Upper lobe of right lung (tissue), 1 donor: ENCODE measurements at places on chromosomes 5 and 9. TPM values are rescaled to one million over a fixed set of nuclear protein-coding genes. Genes with fewer than 3 reads are reported as not detected.
A peak's percentile ranks its signal among the peaks of the same experiment; 100 is the strongest.

DNA sequence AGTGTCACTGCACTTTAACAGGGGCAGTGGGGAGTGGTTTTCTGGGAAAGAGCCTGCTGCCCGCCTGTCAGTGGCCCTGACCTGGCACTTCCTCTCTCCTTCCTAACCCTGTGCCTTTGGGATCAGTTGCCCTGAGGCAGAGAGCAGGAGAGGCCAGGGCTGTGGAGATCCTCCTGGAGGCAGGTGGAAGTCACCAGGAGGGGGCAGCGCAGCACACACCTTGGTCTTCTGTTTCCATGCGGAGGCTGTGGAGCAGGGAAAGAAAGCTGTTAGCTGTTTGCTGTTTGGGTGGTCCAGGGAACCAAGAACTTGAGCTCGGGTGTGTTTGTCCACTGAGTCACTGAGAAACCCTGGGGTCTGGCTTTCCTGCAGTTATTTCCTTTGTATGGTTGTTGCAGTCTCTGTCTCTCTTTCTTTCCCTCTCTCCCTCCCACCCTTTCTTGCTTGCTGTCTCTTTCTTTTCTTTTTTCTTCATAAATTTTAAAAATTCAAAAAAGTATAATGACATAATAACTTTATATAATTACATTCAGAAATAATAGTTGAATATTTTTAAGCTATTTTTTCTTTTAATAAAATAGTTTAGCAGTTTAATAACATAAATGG lies 28.1 kb downstream of the NTRK2 start:
- no peaks in the 10 kb centered on the region for H3K36me3 ChIP-seq
- DNase-seq, result peak; percentile 85
- H3K4me1 ChIP-seq, result no peaks in the 10 kb centered on the region
- H3K27me3 ChIP-seq, result no peaks in the 10 kb centered on the region
- no peak overlapping the region for H3K4me3 ChIP-seq

- no peaks in the 10 kb centered on the region for H3K27me3 ChIP-seq
- no peak overlapping the region for H3K27ac ChIP-seq
- no peaks in the 10 kb centered on the region for H3K4me1 ChIP-seq
These were observed 122.0 kb upstream of the RANBP3L start for GRCh38 chr5:36423578-36424307.

- no peaks in the 10 kb centered on the region for H3K4me1 ChIP-seq
- H3K27ac ChIP-seq, result no peak overlapping the region
- no peaks in the 10 kb centered on the region for H3K27me3 ChIP-seq
- peaks cover 26% of the 10 kb centered on the region for H3K36me3 ChIP-seq
- no peak overlapping the region for H3K4me3 ChIP-seq
These were observed 213.5 kb downstream of the FANCC start for GRCh38 chr9:95103871-95104580.

- H3K4me3 ChIP-seq, result no peak overlapping the region
- peak; percentile 35 for DNase-seq
These were observed 81.2 kb downstream of the CAMSAP1 start for GRCh38 chr9:135826188-135826545.

GRCh38 chr9:129283705-129284606 lies 105.9 kb upstream of the IER5L start:
- no peaks in the 10 kb centered on the region for H3K36me3 ChIP-seq
- H3K27ac ChIP-seq, result peak overlapping the region; percentile 77
- H3K4me1 ChIP-seq, result peaks cover 14% of the 10 kb centered on the region

DNA sequence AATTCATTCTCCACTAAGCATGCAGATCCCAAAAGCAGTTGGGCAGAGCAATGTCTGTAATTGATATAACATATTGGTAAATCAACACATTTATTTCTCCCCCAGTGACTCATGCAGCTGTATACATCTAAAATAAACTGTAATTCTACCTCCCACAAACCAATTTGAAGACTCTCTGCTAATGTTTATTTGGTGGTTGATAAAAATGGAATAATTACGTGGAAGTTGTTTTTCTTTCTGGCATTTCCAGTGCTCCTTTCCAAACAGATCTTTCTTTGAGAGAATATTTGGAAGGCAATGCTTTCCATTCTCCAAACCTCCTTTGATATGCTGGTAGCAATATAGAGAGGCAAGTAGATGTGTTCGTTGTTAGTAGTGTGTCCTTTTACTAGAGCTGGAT lies 194.7 kb downstream of the CHSY3 start:
- no peak for DNase-seq
- H3K27me3 ChIP-seq, result no peaks in the 10 kb centered on the region
- no peaks in the 10 kb centered on the region for H3K36me3 ChIP-seq
- no peak overlapping the region for H3K27ac ChIP-seq

- H3K36me3 ChIP-seq, result no peaks in the 10 kb centered on the region
- no peak overlapping the region for H3K27ac ChIP-seq
- no peak overlapping the region for H3K4me3 ChIP-seq
- H3K27me3 ChIP-seq, result no peaks in the 10 kb centered on the region
These were observed 376.1 kb downstream of the EFNA5 start for GRCh38 chr5:107294669-107295068.

Gene FAM221B
- total RNA-seq, result not detected

DNA sequence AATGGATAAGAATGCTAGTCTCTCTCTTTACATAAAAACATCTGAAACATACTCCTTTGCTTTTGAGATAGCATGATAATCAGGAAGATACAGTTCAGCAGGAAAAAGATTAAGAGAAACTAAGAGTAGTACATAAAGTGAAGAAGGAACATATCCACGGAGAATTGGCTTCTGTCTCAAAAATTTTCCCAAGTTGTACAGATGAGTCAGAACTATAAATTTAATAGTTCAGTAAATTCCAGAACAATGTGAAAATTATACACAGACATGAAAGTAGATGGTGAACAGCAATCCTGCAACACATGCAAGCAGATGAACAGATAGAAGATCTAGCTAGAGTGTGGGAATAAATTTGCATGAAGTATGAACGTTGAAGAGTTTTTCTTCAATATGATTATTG lies 691.4 kb upstream of the RIOK2 start:
- no peak overlapping the region for H3K27ac ChIP-seq
- H3K4me3 ChIP-seq, result no peak overlapping the region
- no peaks in the 10 kb centered on the region for H3K4me1 ChIP-seq
- H3K36me3 ChIP-seq, result no peaks in the 10 kb centered on the region
- no peak for DNase-seq

DNA sequence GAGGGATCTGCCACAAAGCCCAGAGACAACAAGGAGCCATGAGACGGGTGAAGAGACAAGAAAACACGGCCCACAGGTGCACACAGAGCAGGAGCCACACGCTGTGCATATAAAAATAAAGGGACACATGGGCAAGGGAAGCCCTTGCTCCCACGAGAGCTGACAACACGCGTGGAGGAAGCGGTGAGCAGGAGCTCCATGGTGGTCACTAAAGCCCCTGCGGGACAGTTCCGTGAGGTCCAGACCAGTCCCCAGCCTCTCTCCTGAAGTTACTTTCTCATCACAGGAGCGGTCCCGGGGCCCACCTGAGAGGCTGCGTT lies 90.7 kb downstream of the CAMSAP1 start:
- no peak overlapping the region for H3K27ac ChIP-seq
- peaks cover 94% of the 10 kb centered on the region for H3K36me3 ChIP-seq
- H3K27me3 ChIP-seq, result no peaks in the 10 kb centered on the region
- no peak overlapping the region for H3K4me3 ChIP-seq
- H3K4me1 ChIP-seq, result no peaks in the 10 kb centered on the region

- no peaks in the 10 kb centered on the region for H3K4me1 ChIP-seq
- no peak for DNase-seq
- H3K4me3 ChIP-seq, result no peak overlapping the region
- no peak overlapping the region for H3K27ac ChIP-seq
- no peaks in the 10 kb centered on the region for H3K27me3 ChIP-seq
These were observed 36.0 kb downstream of the HMGXB3 start for GRCh38 chr5:150036513-150036912.

Gene IL5
- not detected for total RNA-seq

Gene SHROOM1
- total RNA-seq, result 24.2 TPM

GRCh38 chr5:156920042-156920860 lies 42.8 kb downstream of the TIMD4 start:
- DNase-seq, result no peak
- H3K27me3 ChIP-seq, result no peaks in the 10 kb centered on the region
- H3K4me1 ChIP-seq, result no peaks in the 10 kb centered on the region
- no peak overlapping the region for H3K4me3 ChIP-seq
- no peak overlapping the region for H3K27ac ChIP-seq
- no peaks in the 10 kb centered on the region for H3K36me3 ChIP-seq

GRCh38 chr5:135541807-135542502 lies 6.2 kb upstream of the NEUROG1 start:
- H3K27ac ChIP-seq, result no peak overlapping the region
- H3K4me3 ChIP-seq, result no peak overlapping the region
- peaks cover 85% of the 10 kb centered on the region for H3K27me3 ChIP-seq
- H3K4me1 ChIP-seq, result peaks cover 16% of the 10 kb centered on the region

DNA sequence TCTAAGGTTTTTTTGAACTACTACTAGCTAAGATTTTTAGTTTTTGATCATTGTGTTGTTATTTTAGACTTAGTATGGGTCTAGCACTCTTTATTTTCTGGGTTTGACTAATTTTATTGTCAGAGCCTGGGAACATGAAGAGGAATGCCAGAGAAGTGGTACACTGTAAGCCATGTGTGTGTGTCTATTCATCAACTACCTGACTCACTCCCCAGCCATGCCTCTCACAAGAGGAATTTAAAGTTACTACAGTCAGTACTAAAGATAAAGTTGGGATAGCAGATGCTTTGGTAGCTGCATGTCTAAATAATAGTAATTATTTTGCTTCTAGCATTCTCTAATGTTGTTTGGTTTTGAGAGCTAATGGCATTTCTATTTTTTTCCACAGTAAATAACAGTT lies 264.8 kb downstream of the CSNK1G3 start:
- H3K27ac ChIP-seq, result no peak overlapping the region
- DNase-seq, result no peak
- no peaks in the 10 kb centered on the region for H3K4me1 ChIP-seq
- no peaks in the 10 kb centered on the region for H3K27me3 ChIP-seq
- H3K4me3 ChIP-seq, result no peak overlapping the region
- H3K36me3 ChIP-seq, result no peaks in the 10 kb centered on the region

- H3K27ac ChIP-seq, result no peak overlapping the region
- H3K4me3 ChIP-seq, result no peak overlapping the region
- DNase-seq, result no peak
- H3K4me1 ChIP-seq, result peaks cover 5% of the 10 kb centered on the region
- no peaks in the 10 kb centered on the region for H3K36me3 ChIP-seq
These were observed 7.7 kb upstream of the DMRT2 start for GRCh38 chr9:1042466-1042865.

GRCh38 chr5:140043508-140043872 lies 391 bp upstream of the NRG2 start:
- no peaks in the 10 kb centered on the region for H3K36me3 ChIP-seq
- peaks cover 19% of the 10 kb centered on the region for H3K4me1 ChIP-seq
- peak overlapping the region; percentile 55 for H3K4me3 ChIP-seq
- no peak overlapping the region for H3K27ac ChIP-seq
- no peaks in the 10 kb centered on the region for H3K27me3 ChIP-seq
- DNase-seq, result peak; percentile 62

- peaks cover 41% of the 10 kb centered on the region for H3K4me1 ChIP-seq
- no peaks in the 10 kb centered on the region for H3K27me3 ChIP-seq
- H3K27ac ChIP-seq, result peak overlapping the region; percentile 48
- no peaks in the 10 kb centered on the region for H3K36me3 ChIP-seq
These were observed 9.6 kb downstream of the SHB start for GRCh38 chr9:38059233-38059936.

DNA sequence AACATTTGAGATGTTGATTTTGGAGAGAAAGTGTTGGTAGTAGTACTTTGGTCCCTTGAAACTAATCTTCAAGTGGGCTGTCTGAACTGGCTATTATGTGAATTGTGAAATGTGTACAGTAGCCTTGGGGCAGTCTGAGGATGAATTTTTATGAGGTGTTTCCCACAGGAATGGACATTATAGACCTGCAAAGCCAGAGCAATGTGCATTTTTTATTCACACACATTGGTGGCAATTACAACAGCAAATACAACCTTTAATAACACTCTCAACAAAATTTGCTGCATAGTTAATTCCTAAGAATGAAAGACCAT lies 147.0 kb downstream of the PAM start:
- no peaks in the 10 kb centered on the region for H3K4me1 ChIP-seq
- no peak for DNase-seq
- H3K4me3 ChIP-seq, result no peak overlapping the region
- no peaks in the 10 kb centered on the region for H3K27me3 ChIP-seq

Gene FYB1
- total RNA-seq, result 45.0 TPM

- H3K27me3 ChIP-seq, result no peaks in the 10 kb centered on the region
- H3K4me3 ChIP-seq, result no peak overlapping the region
- DNase-seq, result no peak
- H3K36me3 ChIP-seq, result no peaks in the 10 kb centered on the region
These were observed 124.7 kb upstream of the VLDLR start for GRCh38 chr9:2496934-2497333.

- no peak overlapping the region for H3K4me3 ChIP-seq
- no peak overlapping the region for H3K27ac ChIP-seq
- no peaks in the 10 kb centered on the region for H3K27me3 ChIP-seq
- H3K36me3 ChIP-seq, result peaks cover 12% of the 10 kb centered on the region
These were observed 18.4 kb upstream of the F2RL2 start for GRCh38 chr5:76641514-76642120.
